Diencephalon (tissue), 1 donor: ENCODE measurements at places on chromosomes 4 and X. TPM values are rescaled to one million over a fixed set of nuclear protein-coding genes. Genes with fewer than 3 reads are reported as not detected.

PGAM4 gene
- not detected for total RNA-seq

FAM149A gene
- 36.4 TPM for total RNA-seq

SSX2B gene
- not detected for total RNA-seq

L1CAM gene
- 182 TPM for total RNA-seq
